ENCODE measurements at places on chromosomes 6 and 20.

DNA sequence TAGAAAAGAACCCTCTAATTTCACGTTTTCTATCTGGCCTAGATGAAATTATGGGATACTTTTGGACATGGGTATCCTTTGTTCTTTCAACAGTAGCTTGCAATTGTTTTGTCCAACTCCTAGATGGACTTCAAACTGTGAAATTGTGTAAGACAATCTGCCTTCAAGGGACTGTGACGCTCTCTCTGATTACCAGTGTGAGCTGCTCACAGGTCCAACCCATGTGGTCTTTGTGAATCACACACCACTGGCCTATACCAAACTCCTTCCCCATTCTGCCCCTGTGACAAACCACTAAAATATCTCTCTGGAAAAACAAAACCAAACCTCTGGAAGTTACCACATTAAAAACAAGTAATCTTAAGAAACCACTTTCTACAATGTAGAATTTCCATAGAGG lies 59.5 kb downstream of the NINL start:
- DNase-seq, result no peak

- DNase-seq, result no peak
Measured at GRCh38 chr6:147109707-147110106, 94.5 kb upstream of the STXBP5 start.

DNA sequence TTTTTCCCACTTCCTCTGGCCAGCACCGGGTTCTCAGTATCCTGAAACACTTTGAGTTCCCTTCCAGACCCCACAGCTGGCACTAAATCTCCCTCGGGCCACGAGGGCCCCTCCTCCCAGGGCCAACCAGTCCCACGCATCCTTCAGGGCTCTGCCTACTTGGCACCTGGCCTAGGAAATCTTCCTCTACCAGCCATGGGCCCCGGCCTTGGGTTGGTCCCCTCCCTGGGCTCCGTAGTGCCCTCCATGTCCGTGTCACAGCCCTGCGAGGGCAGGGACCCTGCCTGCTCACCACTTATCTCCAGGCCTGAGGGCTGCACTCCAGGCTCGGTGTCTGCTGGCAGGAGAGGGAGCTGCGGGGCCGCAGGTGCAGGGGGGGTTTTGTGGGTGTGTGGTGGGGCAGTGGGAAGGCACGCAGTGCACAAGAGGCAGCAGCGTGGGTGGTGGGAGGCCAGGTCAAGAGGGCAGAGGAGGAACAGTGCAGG lies 48.8 kb upstream of the CDH22 start:
- no peak for DNase-seq

DNA sequence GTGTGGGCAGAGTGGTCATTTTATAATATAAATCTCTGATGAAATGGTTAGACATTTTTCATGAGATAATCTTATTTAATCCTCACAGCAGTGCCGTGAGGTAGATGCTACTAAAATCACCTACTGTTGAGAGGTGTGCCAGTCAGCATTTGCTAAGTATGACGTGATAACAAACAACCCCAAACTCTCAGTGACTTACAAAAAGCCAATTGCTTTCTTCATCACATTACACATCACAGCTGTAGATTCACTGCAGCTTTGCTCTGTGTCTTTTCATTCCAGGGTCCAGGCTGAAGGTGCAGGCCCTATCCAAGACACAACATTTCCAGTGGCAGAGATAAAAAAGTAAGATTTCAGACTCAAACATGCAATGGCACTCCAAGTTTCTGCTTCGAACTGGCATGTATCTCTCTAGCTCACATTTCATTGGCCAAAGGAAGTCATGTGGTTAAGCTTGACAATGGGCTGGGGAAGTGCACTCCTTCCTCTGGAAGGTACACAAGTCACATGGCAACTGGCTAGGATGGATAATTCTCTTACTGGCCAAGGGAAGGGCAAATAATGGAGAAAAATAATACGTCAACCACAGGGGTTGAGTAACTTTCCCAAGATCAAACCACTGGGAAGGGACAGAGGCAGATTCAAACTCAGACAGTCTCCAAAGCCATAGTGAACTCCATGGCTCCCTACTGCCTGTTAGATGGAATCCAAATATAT lies 69.5 kb upstream of the EPB41L1 start:
- DNase-seq, result no peak

DNA sequence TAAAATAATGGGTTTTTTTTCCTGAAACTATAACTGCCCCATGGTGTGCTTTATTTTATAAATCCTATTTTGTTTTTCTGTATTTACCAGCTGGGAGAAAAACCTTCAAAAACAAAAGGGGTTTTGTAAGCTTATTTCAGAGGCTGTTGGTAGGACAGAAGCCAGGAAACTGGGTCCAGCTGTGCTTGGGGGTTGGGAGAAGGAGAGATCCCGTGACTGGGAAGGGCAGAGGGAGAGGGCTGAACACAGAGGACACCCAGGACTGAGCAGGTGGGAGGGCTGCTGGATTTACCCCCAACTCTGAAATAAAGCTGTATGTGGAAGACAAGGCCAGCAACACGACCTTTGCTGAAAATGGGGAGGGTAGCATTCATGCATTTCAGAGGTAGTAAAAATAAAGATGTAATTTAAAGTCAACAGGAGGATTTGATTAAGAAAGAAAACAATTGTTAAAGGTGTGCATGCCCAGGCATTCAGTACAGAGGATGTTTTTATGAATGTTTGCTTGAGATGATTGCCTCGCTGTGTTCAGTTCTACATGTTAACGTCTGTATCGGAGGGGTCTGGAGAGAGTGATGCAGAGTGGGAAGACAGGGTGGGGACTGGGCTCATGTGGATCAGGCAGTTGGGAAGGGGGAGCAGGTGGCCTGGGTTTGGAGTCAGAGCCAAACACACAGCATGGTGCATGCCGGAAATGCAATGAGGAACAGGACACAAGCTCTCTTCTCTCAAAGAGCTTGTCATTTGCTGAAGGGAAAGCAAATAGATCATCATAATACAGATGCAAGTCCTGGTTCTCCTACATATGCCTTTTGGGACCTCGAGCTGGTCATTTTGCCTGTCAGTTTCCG lies 21.4 kb downstream of the ARFGEF3 start:
- DNase-seq, result no peak

GRCh38 chr6:15313367-15313766 lies 67.5 kb downstream of the JARID2 start:
- DNase-seq, result no peak

DNA sequence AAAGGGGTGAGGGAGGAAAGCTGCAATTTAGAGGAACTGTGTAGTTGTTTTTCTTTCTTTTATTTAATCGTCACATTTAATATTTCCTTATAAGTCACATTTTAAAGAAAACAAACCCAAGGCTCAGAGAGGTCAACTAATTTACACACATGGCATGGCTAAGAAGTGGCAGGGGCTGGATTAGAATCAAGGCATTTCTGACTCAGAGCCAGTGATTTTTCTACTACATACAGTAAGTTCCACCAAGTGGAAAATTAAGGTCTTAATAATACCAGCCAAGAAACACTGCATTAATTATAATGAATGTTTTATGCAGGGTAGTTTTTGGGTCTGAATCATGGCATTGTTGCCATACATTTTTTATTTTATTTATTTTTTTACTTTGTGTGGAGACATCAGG lies 607.7 kb upstream of the CITED2 start:
- DNase-seq, result no peak

GRCh38 chr20:4014031-4014474 lies 1.3 kb downstream of the RNF24 start:
- DNase-seq, result peak; percentile 80

DNA sequence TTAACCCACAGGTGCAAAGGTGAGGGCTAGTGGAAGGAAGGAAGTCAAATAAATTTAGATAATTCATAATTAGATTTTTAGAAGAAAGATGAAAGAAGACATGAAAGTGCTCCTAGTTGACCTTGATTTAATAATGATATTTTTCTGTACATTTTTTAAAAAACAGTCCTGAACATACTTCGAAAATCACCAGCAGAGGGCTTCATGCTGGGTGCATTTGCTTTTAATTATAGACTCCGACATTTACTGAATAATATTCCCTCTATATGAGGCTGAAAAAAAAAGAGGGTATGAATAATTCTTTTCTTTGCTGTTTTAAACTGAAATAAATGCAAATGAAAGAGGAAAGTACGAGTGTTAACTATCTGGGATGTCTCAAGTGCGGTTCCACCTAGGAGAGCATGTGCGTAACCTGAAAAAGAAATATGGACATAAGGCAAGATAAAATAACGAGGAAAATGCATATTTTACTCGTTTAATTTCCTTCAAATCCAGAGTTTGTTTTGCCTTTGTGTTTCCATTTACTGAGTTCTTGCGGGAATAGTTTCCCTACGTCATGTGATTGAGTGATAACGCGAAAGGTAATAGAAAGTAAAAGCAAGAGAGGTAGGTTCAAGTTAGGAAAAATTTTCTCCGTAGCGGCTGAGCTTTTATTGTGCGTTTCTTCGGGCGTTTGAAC lies 3.1 kb upstream of the TFAP2B start:
- DNase-seq, result peak; percentile 30

DNA sequence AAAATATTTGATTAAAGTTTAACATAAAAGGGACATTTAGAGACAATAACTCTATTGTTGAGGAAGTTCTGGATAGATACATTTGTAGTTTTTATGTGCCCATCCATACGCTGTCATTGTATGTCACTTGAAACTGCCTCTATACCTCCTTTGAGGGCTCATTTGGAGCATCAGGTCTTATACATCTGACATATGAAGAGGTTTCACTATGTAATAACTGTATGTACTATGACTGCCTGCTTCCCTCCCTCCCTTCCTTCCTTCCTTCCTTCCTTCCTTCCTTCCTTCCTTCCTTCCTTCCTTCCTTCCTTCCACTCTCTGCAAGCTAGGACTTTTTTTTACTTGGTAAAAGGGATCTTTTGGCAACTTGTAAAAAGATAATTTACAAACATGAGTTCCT lies 657.5 kb downstream of the GRIK2 start:
- DNase-seq, result no peak

DNA sequence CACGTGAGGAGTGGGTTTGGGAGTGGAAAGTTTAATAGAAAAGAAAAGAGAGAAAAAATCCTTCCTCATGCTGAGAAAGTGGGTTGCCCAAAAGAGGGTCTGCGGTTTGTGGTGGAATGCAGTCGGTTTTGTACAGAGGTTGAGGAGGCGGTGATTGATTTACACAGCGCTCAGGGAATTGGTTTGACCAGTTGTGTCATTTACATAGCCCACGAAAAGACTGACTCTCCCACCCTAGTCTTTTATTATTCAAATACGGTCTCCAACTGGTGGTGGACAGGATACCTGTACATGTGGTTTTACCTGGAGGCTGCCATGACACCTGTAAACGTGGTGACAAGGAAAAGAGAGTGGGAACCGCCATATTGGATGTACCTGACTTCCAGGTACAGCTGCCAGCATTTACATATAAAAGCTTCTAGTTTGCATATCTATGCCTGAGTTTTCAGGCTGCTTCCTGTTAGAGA lies 42.1 kb downstream of the HLA-DPB1 start:
- no peak for DNase-seq

DNA sequence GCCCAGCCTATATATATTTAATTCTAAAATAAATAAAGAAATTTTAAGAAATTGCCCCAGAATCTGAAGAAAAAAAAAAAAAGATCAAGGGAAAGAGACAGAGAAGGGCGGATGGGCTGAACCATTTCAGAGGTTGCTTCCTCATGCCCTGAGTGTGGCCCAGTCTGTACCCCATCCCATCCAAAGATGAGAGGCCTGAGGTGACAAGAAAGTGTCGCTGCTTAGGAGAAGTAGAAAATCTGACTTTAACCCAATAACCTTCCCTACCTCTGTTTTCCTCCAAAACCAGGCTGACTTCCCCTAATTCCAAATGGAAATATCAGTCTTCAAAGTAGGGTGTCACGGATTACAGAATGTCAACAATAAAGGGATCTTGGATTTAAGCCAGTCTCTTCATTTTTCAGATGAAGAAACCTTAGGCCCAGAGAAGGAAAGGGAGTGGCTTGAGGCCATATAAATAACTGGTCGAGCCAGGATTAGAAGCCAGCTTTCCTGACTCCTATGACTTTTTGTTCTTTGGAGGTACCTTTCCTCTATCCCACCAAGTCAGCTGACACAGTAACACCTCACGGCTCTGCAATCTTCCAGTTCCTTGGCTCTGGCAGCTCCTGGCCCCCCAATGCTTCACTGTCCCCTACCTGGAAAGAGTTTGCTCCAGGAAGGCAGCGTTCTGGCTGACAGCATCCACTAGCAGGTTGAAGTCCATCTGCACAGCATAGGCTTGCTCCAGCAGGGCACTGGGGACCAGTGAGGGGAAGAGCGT lies 10.1 kb downstream of the GSS start:
- DNase-seq, result no peak

Measured in AML-193 (cell line).